ENCODE measurements at places on chromosomes 16 and 17.
A peak's percentile ranks its signal among the peaks of the same experiment; 100 is the strongest.

- no peak for DNase-seq
These were observed 574.6 kb upstream of the HSBP1 start for GRCh38 chr16:83233153-83233552.

GRCh38 chr17:81049372-81049911, 14.5 kb downstream of the BAIAP2 start:
- DNase-seq: no peak

DNA sequence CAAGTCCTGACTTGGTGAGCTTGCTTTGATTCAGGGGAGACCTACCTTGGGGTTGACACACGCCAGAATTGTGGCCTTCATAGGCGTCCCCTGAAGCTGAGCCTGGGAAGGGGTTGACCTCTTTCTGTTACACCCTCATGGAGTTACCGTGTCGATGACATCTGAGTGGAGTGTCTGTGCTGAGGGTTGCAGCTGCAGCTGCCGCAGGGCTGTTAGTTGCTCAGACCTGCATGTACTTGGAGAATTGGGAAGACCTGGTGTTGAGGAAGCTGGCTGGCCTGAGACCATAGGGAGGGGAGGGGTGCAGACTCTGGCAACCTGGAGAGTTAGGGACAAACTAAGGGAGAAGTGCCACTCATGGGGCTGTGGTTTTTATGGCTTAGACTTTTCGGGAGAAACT, 9.6 kb downstream of the GSE1 start:
- DNase-seq: no peak

DNA sequence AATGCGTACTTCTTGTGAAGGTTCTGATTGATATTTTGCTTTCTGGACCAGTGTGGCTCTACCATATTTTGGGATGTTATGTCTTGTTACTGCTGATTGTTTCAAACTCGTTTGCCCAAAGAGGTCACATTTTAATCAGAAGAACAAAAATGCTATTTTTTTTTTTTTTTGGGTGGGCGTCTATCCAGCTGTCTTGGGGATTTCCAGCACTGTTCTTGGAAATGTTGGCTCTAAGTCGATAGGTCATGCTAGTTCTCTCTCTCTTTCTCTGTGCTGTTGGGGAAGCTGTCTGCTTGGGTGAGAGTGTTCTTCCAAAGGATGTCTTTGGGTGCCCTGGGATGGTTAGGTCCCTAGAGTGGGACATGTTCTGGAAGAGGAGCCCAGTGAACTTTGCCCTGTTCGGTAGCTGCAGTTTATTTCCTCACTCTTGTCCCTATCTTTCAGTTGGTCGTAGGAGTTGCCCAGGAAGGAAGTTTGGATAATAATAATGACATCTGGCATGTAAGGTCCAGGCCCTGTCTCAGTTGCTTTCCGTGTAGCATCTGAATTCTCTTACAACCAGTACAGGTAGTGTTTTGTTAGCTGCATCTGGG, 2.9 kb downstream of the IRF8 start:
- no peak for DNase-seq

DNA sequence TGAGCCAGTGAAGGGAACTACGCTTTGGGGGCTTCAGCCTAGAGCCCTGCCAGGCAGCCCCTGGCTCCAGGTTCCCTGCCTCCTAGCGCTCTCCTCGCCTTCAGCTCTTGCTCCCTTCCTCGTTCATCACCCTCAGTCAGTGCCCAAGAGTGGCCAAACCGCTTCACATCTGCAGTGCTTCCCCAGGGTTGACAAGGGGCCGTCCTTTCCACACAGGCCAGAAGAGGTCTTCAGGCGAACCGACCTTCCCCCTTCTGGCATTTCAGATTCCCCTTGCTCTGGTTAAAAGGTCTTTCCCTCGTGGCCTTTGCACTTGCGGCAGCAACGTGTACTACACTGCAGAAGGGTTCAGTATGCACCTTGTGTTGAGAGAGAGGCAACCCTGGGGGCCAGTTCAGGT, 4.1 kb downstream of the RASD1 start:
- DNase-seq: no peak

GRCh38 chr16:27598931-27599565, 49.1 kb downstream of the KATNIP start:
- DNase-seq: no peak

DNA sequence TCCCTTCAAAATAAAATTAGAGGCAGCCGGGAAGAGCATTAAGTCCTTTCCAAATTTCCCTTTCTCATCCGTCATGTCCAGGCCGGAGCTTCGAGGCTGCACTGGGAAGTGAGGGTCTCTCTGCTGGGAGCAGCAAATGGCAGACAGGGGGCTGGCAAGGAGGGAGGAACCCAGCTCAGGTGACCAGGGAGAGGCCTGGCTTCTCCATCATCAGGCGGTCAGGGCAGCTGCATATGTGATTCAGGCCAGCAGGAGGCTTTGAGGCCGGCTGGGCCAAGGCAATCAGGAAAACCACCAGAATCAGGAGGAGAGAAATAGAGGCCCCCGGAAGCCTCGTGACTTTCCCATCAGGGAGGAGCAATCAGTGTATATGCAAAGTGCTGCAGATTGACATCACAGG, 85.0 kb upstream of the RPL38 start:
- DNase-seq: no peak

DNA sequence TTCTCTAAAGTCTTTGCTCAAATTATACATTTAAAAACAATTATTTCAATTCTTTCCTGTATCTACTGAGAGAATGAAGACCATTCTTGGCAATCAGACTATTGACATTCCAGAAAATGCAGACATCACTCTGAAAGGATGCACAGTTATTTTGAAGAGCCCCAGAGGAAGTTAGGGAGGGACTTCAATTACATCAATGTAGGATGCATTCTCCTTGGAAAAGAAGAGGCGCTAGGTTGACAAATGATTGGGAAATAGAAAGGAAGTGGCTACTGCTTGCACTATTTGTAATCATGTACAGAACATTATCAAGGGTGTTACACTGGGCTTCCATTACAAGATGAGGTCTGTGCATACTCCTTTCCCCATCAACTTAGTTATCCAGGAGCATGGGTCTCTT, 74.3 kb downstream of the SSH2 start:
- DNase-seq: peak; percentile 29

DNA sequence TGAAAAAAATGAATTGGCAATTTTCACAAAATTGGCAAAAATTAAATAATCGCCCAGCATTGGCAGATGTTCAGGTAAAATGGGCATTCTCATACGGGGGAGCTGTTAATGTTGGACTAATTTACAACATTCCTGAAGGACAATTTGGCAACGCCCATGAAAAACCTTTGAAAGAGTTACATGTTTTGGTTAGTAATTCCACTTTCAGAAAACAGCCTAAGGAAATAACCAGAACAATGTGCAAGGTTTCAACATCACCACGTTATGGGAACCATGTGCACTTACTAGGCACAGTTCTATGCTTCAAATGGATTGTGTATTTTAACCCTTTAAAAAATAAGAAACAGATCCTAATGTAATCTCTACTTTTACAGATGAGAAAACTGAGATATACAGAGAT, 62.7 kb downstream of the CDYL2 start:
- peak; percentile 65 for DNase-seq

DNA sequence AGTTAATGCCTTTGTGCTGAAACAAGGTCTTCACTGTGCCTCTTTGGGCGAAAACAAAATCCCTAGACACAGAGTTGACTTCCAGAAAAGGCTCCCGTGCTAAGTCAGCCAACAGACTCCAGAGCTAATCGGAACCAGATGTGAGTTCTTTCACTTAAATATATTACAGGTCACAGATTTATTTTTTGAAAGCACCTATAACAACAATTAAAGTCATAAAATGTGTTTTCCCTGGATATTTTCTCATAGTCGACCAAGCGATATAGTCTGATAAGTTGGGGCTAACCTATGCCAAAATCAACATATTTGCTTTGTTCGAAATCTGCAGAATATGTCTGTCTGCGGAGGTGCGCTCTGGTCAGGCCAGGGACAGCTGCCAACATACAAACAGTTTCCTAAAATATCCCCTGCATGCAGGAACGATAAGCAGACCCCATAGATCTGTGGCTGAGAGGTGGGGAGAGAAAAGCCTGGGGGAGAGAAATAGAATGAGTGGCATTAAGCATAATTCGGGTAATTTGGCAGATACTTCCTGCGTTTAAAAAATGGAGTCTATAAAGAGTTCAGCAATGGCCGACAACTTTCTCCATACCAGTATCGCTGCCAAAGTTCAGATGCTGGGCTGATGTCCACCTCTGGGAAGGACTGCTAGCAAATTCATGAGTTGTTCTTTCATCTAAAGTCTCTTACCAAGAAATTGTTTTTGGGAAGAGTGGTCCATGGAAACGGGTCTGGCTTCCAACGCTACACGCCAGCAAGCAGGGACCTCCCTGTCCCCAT, 50.8 kb upstream of the MYH10 start:
- no peak for DNase-seq

DNA sequence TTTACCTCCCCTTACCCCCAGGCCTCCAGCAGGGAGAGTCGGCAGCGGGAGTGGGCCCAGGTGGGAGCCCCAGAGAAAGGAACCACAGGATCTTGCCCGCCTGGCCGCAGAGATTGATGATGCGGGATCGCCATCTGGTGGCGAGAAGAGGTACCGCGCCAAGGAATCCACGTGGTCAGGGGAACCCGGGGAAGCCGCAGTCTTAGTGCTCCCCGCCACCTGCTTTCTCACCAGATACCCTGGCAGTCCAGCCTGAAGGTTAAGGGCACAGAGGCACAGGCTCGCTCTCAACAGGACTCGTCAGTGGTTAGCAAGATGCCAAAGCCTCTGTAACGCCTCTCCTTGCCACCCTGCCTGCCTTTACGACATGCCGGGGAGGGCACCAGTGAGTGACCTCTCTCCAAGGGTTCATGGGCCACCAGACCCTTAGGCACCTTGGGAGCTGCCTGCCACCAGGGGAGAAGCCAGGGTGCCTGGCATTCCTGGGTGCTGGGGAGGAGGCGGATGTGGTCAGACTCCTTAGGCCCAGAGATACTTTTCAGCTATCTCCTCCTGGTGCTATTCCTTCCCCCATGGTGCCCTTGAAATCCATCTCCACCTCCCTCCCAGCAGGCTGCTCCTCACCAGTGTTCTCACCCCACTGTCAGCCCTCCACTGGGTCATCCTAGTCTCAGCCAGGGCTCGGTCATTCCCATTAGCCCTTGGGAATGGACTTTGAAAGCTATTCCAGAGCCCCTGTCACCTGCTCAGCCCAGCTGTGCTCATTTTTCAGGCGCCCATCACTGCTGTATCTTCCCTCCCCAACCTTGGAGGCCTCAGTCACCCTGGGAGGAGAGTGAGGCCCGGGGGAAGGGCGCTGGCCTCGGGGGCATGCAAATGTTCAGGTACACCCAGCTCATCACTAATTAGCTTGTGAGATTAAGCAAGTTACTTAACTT, 5.5 kb upstream of the RHBDF2 start:
- DNase-seq: peak; percentile 74

- no peak for DNase-seq
These were observed 9.2 kb downstream of the PAFAH1B1 start for GRCh38 chr17:2602597-2603017.

- no peak for DNase-seq
These were observed 69.5 kb upstream of the GNG13 start for GRCh38 chr16:869823-870641.

DNA sequence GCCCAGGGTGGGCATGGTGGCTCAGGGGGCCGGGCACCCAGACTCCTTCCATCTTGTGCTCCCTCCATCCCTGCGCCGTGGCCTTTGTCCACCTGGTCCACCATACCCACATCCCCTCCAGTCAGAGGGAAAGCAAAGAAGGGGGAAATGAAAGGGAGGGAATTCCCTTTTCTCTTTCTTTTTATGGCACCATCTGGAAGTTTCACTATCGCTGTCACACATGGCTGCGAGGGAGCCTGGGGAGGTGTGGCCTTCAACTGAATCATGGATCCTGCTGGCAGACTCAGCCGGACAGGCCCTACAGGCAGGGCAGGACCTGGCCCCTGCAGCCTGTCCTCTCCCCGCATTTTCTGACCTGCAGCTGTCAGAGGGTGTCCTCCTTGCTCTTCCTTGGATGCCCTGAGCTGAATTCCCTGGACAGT, 6.2 kb downstream of the SLC12A3 start:
- DNase-seq: peak; percentile 43

GRCh38 chr16:23391381-23392222, 61.4 kb downstream of the COG7 start:
- DNase-seq: peak; percentile 29

GRCh38 chr17:79794659-79795511, 2.0 kb downstream of the CBX8 start:
- DNase-seq: no peak

- no peak for DNase-seq
These were observed 138.1 kb downstream of the TRIM37 start for GRCh38 chr17:58968426-58969061.

DNA sequence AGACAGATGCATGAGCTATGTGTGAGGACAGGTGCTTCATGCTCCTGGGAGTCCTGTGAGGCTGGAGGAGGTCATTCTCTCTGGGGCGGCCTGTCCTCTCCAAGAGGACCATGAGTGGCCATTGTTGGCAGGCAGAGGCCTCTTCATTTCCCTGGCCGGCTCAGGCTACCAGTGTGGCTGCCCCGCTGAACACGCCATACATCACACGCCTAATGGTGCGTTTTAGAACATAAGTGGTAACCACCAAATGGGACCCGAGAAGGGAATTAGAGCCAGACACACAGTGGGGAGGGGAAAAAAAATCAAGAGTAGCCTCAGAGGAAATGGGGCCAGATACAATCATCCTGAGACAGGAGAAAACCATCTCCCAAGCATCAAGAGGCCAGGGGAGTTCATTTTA, 140.0 kb downstream of the SPACA3 start:
- DNase-seq: no peak

- peak; percentile 49 for DNase-seq
These were observed 10.2 kb upstream of the HOXB9 start for GRCh38 chr17:48636177-48637018.

- peak; percentile 63 for DNase-seq
These were observed at the start of gene CALB2 for GRCh38 chr16:71358464-71358998. Gene CALB2 (plus strand): TSS chr16:71358723. CDS start chr16:71358793, 70 bp downstream.

DNA sequence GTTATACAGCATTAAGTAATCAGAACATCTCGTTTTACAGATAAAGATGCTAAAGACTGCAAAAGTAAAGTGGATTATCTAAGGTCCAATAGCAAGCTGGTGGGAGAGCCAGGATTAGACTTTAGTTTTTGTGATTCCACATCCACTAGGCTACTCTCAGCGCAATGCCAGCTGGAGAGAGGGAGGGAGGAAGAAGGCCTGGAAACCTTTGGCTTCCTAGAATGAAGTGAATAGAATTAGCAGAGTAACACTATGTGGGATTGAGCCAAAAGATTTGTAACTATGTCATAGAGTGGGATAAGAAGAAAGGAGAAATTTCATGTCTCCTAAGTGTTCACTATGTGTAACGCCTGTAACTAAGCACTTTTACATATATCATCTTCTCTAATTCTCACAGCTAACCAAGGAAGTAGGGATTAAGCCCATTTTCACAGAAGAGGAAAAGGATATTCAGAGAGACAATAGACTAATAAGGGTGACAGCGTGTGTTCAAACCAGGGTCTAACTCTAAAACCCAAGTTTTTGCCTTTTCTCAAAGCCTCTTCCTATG, 25.4 kb upstream of the NSRP1 start:
- DNase-seq: no peak

DNA sequence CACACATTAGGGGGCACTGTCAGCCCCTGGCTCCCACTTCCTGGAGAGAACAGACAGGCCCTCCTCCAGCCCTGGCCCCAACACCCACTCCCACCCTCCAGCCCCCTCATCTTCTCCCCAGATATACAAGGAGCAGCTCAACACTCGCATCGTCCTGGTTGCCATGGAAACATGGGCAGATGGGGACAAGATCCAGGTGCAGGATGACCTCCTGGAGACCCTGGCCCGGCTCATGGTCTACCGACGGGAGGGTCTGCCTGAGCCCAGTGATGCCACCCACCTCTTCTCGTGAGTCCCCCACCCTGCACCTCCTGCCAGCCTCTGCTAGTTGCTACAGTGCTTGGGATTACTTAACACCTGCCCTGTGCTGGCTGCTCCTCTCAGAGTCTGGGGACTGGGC, 14.4 kb downstream of the ADAM11 start:
- no peak for DNase-seq
